ENCODE measurements at places on chromosomes 3 and 15.

- no peak for DNase-seq
These were observed 14.0 kb downstream of the ETV5 start for GRCh38 chr3:186094696-186095425.

GRCh38 chr3:158847885-158848284 is 46.0 kb downstream of the MFSD1 start:
- DNase-seq, result no peak

GRCh38 chr3:54888162-54888561 is 39.7 kb downstream of the LRTM1 start:
- no peak for DNase-seq

DNA sequence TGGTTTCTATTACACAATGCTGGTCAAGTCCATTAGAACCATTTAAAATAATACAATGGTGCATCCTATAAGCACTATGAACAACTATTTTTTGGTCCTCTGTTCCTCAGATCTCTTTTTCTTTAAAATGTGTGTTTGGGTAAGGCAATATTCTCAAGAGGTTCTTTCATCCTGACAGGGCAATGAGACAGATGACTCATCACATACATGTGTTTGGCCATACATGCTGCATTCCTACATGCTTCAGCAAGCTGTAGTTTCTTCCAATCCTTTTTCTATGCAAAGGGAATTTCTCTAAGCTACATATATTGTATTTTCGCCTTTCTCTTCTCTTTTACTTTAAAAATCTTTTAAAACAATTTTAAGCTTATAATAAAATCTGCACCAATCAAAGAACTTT is 52.7 kb downstream of the OTOL1 start:
- DNase-seq, result no peak

DNA sequence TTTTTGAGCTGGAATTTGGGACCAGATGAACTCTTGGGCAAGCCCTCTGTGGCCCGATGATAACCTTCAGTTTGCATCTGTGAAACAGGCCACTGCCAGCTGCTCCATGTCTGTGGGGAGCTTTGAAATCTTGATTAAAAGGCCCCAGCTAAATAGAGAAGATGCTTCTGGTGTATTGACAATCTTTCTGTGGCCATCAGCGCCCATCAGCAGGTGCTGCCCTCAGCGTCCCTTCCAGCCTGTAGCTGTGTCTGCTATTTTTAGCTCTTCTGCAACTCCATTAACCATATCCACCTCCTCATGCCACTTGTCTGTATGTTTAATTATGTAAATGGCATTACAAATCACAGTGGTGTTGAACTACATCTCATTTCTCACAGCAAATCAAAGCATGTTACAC is 54.0 kb downstream of the CHCHD6 start:
- no peak for DNase-seq

- no peak for DNase-seq
These were observed 10.5 kb downstream of the ACOX2 start for GRCh38 chr3:58526515-58526957.

DNA sequence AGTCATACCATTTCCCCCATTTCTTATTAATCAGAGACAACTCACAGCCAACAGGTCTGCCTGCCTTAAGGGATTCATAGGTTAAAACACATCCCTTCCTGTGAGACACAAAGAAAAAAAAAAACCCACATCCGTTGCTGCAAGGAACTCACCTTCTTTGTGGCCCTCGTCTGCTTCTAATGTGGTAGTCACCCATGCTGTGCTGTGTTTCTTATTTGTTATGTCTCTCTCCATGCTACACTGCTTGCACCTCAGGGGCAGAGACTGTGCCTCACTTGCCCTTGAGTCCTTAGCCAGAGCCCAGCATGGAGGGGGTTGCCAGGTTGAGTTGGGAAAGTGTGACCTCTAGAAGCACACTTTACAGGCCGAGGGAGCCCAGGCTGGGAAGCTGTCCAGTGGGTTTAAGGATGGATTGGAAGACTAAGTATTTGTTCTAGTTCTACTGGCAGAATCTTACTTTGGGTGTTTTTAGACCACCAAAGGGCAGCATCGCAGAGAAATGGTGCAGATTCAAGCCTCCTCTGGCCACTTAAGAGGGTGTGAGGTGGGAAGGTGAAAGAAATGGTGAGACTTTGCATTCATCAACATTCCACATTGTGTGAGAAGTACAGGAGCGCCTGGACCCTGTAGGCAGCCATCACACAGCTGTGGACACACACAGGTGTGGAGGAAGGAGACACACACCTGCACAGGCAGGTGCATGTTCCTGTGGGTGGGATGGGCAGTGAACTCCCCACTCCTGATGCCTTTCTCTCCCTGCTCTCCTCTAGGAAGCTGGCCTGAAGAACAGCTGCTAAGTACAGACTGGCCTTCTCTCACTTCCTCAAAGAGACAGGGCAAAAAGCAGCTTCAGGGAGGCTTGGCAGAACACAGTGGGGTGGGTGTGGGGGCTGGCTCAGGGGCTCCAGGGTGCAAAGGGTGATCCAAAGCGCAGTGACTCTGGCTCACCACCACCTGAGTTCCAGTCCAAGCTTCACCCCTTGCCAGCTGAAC is 48.8 kb downstream of the GLB1 start:
- DNase-seq, result peak; percentile 46

GRCh38 chr3:187212705-187213104 is 15.4 kb downstream of the RTP1 start:
- no peak for DNase-seq

- no peak for DNase-seq
These were observed 19.4 kb upstream of the PLXNA1 start for GRCh38 chr3:126963261-126964190.

DNA sequence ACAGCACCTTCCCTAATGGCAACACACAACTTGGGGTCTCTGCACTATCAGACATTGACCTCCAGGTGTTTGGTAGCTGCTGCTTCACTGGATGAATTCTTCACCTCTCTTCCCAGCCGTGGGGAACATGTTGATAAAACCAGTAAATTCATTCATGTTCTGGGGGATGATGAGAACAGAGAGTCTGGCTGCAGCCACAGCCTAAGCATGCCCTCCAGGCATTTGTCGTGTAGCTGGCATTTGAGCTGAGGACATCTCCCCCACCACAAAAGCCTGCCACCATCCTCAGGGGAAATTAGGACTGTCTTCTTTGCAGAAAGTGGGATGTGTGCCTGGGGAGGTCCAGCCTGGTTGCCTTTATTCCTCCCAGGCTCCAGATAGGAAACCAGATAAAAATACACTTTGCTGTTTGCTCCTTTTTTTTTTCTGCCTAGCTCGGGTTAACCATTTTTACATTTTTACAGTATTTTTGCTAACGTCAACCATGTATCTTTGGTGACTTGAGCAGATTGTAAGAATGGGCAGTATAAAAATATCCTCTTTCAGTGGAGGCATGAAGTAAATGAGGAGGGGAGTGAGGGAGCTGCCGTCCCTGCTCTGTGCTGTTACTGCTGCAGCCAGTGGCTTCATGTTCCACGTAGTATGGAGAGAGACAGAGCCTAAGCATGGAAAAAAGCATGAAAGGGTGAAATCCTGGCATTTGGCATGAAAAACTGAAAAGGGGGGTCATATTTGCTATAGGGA is 444.0 kb downstream of the EPHB1 start:
- DNase-seq, result no peak

- DNase-seq, result no peak
These were observed 49.3 kb downstream of the HACD2 start for GRCh38 chr3:123535580-123535979.

GRCh38 chr3:18618723-18619122 is 193.6 kb upstream of the SATB1 start:
- no peak for DNase-seq

GRCh38 chr3:130700541-130700940 is 46.1 kb downstream of the PIK3R4 start:
- no peak for DNase-seq

- no peak for DNase-seq
These were observed 2.5 kb downstream of the TMEM266 start for GRCh38 chr15:76062286-76062685.

GRCh38 chr3:171874251-171874681 is 31.1 kb downstream of the TMEM212 start:
- no peak for DNase-seq

DNA sequence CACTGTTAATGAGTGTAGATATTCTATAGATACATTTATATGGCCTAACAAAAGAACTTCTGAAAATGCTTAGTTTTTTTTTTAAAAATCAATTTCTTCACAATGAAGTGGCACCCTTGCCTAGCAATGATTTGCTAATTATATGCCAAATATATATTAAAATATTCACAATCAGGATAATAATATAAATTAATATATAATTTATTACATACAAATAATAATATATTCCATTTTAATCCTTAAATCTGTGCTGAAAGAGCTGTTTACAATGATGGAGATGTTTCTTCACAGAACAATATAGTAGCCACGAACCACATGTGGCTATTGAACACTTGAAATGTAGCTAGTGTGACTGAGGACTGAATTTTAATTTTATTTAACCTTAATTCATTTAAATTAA is 648.4 kb upstream of the GBE1 start:
- DNase-seq, result no peak

GRCh38 chr3:126357295-126358037 is at the start of gene KLF15:
Gene KLF15 (minus strand): TSS chr3:126357408. CDS start chr3:126352922, 4,486 bp downstream.
- DNase-seq, result peak; percentile 53

All from effector CD4-positive, alpha-beta T cell (primary cell).